OCI-LY7 (cell line): ENCODE measurements at places on chromosomes 3 and 15. TPM values are rescaled to one million over a fixed set of nuclear protein-coding genes. Genes with fewer than 3 reads are reported as not detected.

- DNase-seq, result peak; percentile 55
These were observed 24.6 kb upstream of the SACM1L start for GRCh38 chr3:45664578-45664977.

GRCh38 chr3:125615256-125615655, 20.0 kb upstream of the OSBPL11 start:
- no peak for DNase-seq

Gene LDHAL6B
- not detected in 2 replicates for total RNA-seq

DNA sequence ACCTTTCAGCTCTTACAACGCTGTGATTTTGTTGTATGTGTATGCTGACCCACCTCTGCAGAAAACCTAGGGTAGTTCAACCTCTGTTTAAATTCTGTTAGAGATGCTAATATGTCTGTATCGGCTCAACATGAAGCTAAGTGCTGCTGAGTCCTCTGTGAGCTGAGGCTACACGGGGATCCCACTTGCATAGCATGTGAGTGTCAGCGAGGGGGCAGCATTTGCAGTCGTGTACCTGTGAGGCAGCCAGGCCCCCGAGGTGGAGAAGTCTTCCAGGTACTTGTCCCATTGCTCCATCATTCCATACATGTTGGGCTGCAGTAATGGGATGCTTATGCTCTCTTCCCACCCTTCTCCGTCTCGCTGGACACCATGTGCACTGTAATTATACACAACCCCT, 3.7 kb downstream of the MKRN2OS start:
- peak; percentile 36 for DNase-seq

Gene WNT5A
- 16.2 and 18.1 TPM in 2 replicates for total RNA-seq

DNA sequence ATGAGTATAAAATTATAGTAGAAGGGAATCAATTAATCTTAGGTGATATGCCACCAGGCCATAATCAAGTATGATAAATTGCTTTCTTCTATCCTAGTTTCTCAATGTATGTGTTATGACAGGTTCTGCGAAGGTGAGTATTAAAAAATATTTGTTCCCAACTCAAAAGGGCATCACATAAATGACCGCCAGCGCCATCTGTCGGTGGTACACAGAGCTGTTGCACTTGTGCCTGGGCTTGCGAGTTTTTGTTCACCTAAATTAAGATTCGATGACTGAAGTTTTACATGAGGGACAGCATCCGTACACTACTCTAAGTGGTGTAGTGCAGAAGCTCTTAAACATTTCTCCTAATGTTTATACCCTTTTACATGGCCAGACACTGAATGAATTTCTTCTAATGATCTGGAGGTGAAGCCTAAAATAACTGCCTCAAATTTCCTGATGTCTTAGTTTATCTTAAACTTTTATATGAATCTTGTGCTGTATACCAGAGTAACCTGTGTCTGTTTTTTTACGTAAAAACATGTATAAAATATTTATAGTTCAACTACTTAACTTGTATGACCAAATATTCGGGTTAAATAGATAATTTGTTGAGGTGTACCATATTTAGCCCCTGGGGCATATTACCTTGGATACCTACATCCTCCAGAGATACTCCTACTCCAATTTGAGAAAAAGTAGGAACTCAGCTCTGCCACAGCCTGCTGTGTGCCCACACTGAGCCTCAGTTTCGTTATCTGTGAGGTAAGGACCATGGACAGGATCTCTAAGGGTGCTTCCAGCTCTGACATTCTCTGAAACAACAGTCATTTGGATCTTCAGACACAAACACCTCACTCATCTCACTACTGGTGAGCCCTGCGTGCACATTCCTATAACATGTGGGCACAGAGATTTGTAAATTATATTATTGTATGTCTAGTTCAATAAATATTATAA, 365.6 kb downstream of the MAGI1 start:
- DNase-seq, result peak; percentile 50

- DNase-seq, result no peak
These were observed 198.2 kb upstream of the LMCD1 start for GRCh38 chr3:8303466-8303865.

Gene OR4M2
- total RNA-seq, result not detected in 2 replicates

GRCh38 chr15:49857496-49858475, 236.9 kb downstream of the DTWD1 start:
- no peak for DNase-seq

- DNase-seq, result no peak
These were observed 335.4 kb upstream of the IGF1R start for GRCh38 chr15:98312913-98313312.
